Nephron progenitor cell (in vitro differentiated cells): ENCODE measurements at places on chromosomes 4 and X.
A peak's percentile ranks its signal among the peaks of the same experiment; 100 is the strongest.

DNA sequence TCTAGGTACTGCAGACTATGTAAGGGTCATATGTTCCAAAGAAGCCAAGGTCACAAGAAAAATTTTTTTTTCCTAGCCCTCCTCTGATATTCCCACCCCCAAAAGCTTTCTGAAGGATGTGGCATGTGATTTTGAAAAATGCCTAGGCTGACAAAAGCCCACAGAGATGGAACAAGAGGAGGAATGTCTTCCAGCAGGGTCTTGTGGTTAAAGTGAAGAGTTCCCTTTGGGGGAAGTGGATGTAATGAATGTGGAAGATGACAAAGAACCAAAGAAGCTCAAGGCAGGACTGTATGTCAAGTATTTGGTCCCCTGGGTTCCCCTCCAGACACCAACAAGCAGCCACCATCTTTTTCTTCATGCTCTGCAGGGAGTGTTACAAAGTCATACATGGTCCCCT is 268.8 kb downstream of the BCOR start:
- no peak for DNase-seq

- DNase-seq = no peak
Measured at GRCh38 chr4:142728233-142728632, 117.9 kb downstream of the INPP4B start.

DNA sequence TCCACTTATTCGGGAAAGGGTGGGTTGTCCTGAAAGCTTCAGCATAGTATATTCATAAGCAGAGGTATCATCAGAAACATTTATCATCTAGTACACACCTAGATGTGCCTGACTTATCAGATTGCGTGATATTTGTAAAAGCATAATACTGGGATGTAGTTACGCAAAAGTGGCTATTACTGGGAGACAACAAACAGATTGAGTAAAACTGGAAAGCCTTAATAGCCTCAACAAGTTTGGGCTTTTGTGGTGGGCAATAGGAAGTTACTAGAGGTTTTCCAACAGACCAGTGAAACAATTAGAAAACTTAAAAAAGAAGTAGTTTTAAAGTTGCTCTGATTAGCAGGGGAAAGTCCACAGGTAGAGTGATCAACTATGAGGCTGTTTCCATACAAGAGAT is 39.8 kb downstream of the GPRIN3 start:
- no peak for DNase-seq

DNA sequence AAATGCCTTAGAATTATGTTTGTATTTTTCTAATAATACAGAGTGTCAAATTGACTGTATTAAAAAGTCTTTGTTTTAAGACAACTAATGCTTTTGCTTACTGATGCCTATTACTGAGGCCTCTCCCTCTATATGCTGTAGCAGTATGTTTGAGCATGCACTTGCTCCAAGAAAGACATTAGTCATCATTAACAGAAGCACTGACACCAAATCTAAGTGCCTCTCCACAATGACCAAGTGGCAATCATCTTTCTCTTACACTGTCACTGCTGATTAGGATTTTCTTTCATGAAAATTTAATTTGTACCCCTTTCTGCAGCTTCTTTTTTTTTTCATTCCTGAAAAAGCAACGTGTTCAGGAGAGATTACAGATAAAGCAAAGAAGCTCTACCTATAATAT is 11.1 kb upstream of the MAB21L2 start:
- no peak for DNase-seq

- no peak for DNase-seq
Measured at GRCh38 chr4:123144616-123145015, 222.2 kb upstream of the NUDT6 start.

DNA sequence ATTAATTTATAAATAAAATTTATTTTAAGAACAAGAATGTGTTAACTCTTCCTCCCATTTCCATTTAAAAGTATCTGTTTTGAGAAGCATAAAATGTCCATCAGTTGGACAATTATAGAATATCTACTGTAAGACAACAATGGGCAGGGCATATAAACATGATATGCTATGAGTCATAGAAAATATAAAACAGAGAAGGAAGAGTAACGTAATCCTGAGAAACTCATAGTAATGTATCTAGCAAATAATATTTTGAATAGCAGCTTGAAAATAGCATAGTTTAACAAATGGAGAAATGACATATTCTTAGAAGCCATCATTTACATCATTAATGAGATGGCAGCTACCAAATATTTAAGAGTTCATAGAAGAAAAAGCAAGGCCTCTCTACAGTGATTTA is 820.3 kb upstream of the PCDH10 start:
- DNase-seq = no peak

GRCh38 chrX:34379891-34380290 is 247.8 kb upstream of the FAM47A start:
- no peak for DNase-seq

DNA sequence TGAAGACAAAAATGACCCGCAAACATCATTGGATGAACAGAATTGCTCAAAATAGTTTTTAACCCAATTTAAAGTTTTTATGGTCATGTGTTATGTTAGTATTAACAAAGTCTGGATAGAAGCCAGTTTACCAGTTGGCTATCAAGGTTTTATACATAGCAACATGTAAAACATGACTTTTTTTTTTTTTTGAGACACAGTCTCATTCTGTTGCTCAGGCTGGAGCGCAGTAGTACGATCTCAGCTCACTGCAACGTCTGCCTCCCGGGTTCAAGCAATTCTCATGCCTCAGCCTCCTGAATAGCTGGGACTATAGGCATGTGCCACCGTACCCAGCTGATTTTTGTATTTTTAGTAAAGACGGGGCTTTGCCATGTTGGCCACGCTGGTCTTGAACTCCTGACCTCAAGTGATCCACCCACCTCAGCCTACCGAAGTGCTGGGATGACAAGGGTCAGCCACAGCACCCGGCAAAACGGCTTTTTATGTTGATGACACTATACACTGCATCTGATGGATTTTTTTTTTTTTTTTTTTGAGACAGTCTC is 3.4 kb downstream of the SAT1 start:
- no peak for DNase-seq

- no peak for DNase-seq
Measured at GRCh38 chr4:176800891-176801534, 8.3 kb upstream of the VEGFC start.

DNA sequence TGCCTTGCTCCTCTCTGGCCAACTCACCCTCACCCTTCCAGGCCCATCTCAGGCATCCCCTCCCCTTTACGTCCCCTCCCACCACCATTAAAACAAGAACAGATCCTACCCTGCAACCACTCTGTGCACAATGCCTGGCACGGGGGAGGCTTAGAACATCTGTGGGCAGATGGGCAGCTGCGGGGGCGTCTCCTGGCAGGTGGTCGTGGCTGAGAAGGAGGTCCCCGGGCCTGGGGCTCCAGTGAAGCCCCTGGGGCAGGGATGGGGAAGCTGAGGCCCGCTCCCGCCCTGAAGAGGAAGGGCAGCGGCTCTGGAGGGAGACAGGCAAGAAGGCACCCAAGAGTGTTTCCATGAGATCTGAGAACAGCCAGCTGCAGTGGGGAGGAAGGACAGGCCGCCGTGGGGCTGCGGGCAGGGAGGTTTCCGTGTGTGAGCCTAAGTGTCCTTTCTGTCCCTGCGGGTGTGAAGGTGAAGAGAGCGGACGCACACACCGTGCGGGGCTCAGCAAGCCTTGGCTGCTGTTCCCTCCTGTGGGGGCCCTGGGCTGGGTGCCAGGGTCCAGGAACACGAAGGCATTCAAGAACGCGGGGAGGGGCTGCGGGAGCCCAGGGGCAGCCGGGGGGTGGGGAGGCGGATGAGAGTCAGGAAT is 7.8 kb upstream of the TBC1D14 start:
- no peak for DNase-seq

GRCh38 chr4:88621763-88622327 is 29.6 kb downstream of the HERC3 start:
- no peak for DNase-seq

DNA sequence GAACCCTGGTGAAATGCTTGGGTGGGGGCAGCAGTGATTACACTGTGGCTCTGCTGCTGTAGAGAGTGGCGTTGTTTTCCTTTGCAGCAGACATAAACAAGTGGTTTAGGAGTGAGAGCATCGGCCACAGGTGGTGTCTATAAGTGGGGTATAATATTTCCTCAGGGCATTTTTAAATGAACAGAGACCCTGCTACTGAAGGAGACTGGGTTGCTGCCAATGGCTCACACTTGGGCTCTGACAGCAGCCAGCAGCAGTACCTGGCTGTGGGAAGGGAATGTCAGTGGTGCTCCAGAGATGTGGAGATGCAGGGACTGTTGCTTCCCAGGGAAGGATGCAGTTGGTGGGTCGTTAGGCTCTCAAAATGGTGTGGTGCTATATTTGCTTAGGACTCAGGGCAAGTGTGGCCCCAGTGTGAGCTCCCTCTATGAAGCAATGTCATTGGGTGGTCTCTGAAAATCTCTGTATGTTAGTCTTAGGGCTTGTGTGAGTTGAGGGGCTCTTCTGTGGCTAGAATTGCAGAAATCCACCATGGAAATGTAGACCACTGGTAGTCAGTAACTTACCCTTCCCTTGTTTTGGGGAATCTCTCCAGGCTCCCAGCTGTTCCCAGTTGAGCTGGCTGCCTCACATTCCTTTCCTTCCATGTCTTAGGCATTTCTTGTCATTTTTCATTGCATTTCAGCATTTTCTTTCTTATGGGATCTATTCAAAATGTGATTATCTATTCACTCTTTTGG is 1023.0 kb upstream of the GRID2 start:
- no peak for DNase-seq

GRCh38 chr4:121696581-121697461 is at the start of gene ANXA5:
ANXA5 (minus strand) TSS chr4:121696980; CDS start chr4:121696589, 391 bp downstream.
- DNase-seq = peak; percentile 88

GRCh38 chrX:133923113-133923512 is 62.3 kb downstream of the GPC3 start:
- DNase-seq = no peak

- DNase-seq = no peak
Measured at GRCh38 chr4:122469457-122469856, 12.9 kb upstream of the IL2 start.

DNA sequence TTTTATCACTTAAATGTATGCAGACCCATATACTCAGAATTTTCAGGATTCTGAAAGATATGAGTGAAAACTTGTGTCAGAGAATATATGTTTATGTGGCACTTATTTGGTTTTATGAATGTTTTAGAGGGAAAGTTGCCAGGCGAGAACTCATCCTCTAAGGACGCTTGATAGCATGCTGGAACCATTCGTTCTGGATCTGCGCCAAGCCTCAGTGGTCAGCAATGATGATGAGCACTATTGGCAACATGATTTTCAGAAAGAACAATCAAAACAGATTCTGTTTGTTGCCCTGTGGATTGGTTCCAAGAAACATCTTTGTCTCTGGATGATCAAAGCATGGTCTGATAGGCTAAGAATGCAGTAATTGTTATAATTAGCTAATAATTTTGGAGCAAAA is 32.1 kb upstream of the RAPGEF2 start:
- DNase-seq = no peak

DNA sequence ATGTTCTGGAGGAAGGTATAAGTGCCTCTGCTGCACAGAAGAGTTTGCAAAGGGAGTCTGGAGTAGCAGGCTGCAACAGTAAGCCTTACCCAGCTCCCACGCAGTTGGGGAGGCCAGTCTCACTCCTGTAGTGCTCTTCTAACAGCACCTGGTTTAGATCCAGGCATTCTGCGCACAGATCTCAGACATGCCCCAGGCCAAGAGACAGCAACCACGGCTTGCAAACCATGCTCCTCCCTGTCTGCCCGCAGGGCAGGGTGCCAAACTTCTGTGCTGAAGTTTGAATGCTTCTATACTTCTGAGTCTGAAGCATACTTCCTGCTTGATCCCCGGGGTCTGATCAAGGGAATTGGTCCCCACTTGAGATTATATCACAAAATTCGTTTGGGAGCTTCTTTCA is 106.3 kb downstream of the LINC00632 start:
- DNase-seq = no peak

- DNase-seq = peak; percentile 31
Measured at GRCh38 chr4:86043755-86044592, 315.9 kb downstream of the MAPK10 start.

- DNase-seq = peak; percentile 59
Measured at GRCh38 chrX:150547375-150548115, 20.9 kb upstream of the MTM1 start.

- DNase-seq = no peak
Measured at GRCh38 chr4:90824266-90825150, 697.3 kb downstream of the CCSER1 start.
